ENCODE measurements at places on chromosomes 1 and 21.

GRCh38 chr1:8541961-8542521 is 224.1 kb downstream of the SLC45A1 start:
- no peak for DNase-seq

GRCh38 chr1:24991697-24992096 is 61.6 kb upstream of the RUNX3 start:
- DNase-seq, result no peak

GRCh38 chr1:239536165-239536849 is 149.9 kb downstream of the CHRM3 start:
- DNase-seq, result no peak

DNA sequence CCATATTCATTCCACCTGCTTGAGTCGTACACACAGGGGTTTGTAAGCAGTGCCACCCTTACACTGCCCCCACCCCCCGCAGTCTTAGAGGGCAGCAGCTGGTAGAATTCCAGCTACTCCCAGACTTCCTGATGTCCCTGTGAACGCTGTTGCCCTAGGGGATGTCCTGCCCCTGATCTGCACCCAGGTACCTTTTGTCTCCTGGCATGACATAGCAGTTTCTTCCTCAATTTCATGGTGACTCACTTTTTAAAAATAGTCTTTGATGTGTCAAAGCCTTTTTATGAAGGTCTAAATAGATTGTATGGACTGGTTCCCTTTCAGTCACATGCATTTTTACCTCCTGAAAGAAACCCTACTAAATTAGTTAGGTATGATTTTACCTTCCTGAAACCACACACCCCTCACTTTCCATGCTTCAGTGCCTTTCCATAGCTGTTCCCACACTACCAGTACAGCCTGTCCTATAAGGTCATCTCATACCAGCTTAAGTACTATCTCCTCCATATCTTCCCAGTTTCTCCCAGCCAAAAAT is 76.4 kb downstream of the ST3GAL3 start:
- DNase-seq, result no peak

All from left kidney (tissue), 8 donors.